ENCODE measurements at places on chromosomes 6 and 20.
A peak's percentile ranks its signal among the peaks of the same experiment; 100 is the strongest.

DNA sequence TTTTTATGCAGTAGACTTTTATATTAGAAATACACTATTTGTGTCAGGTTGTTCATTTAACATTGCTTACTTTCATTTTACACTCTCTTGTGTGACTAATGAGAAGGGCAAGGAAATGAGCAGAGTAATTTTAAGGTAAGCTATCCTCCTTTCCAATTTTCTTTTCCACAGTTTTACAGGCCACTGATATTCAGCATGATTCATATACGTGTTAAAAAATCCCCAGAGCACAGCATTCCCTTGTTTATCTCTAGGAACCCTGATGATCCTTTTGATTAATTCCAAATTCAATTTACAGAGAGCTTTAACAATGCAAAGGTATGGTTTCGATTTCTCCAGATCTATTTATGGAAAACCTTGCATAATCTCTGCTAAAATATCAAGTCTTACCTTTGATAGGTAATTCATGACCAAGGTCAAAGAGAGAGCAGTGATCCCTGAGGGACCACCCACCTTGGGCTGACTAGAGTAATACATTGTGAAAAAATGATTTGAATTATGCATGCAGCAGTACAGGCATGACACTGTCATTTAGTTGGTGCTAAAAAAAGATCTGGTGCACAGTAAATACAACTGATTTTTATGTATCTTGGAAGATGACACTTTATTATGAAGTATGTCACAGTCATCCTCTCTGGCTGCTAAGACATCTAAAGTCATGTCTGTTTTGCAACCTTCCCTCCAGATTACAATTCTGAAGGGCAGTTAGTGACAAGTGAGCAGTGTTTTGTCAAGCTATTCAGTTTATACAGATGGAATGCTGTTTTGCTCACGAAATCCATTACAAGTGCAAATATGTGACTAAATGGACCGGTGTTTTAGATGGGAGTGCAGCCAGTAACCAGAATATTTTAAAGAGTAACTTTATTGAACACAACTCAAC, 736.6 kb downstream of the EPHA7 start:
- no peak for DNase-seq

- no peak for DNase-seq
These were observed 56.0 kb downstream of the MAP3K7 start for GRCh38 chr6:90530882-90531281.

DNA sequence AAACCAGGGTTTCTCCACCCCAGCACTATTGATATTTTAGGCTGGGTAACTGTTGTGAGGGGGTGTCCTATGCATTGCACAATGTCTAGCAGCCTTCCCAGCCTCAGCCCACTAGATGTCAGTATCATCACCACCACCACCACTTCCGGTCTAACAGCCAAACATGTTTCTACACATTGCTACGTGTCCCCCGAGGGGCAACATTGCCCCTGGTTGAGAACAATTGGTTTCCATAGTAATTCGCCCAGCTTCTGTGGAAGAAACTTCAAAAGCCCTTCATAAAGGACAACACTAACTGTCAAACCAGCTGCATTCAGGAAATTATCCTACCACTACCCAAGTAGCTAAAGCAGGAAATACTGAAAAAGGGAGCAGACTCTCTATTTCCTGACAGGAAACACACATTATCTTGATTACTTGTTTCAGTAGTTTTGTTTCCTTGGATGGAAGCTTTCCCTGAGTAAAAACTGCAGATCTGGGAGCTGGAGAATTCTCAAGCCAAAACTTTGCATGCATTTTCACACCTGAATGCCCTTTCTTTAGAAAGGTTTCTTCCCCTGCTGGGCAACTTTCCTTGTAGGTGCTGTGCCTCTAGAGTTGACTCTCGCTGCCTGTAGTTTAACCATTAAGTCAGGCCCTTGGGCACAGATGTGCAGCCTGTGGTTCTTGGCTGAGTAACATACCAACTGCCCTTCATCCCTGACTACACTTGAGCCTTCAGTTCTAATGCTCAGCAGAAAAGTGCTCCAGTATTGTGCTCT, 23.6 kb downstream of the PKHD1 start:
- peak; percentile 35 for DNase-seq

- DNase-seq = no peak
These were observed 2.5 kb upstream of the TMEM14C start for GRCh38 chr6:10720265-10720959.
